Cerebellum (tissue), 4 donors: ENCODE measurements at places on chromosomes 1 and 21. TPM values are rescaled to one million over a fixed set of nuclear protein-coding genes. Genes with fewer than 3 reads are reported as not detected.

DNA sequence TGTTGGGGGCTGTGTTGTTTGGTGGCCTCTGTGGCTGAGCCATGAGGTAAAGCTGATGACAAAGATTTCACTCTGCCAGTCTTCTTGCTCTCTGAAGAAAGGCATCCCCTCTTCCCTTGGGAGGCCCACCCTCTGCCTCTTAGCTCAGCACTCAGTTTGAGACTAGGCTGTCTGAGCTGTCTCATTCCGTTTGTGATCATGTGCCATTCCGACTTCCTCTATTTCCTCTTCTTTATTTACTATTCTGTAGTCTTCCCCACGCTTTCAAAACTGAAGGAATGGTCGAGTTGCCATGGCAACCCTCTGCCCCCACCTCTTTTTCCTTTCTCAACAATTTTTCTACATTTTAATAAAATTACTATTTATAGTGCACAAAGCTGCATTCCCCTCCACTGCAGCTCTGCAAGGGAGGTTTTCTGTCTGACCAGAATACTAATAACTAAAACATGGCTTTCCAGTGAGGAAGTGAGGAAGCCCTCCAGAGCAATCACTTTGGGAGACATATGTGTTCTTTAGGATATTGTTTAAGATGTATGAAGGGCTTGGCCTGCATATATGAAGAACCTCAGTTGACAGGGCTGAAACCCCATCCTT, 30.8 kb downstream of the KCNA3 start:
- DNase-seq: no peak

DNA sequence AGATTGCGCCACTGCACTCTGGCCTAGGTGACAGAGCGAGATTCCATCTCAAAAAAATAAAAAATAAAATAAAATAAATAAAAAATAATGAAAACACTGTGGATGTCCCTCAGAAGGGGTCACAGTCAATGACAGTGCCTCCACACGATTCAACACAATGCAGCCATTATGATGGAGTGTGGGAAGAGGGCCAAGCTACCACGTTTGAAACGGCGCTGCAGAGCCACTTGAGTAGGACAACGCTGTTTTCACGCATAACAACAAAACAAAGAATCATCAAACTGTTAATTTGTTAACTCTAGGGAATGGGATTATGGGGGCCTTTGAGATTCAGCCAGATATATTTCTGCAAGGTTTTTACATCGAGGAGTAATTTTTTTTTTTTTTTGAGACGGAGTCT, 36.5 kb downstream of the NKAIN1 start:
- no peak for DNase-seq

- DNase-seq: no peak
These were observed 1812.2 kb downstream of the BRINP3 start for GRCh38 chr1:188665477-188665876.

GRCh38 chr1:63691701-63692425, 82.0 kb upstream of the ROR1 start:
- DNase-seq: peak; percentile 68

- DNase-seq: no peak
These were observed 65.0 kb downstream of the ABL2 start for GRCh38 chr1:179164494-179164893.

DNA sequence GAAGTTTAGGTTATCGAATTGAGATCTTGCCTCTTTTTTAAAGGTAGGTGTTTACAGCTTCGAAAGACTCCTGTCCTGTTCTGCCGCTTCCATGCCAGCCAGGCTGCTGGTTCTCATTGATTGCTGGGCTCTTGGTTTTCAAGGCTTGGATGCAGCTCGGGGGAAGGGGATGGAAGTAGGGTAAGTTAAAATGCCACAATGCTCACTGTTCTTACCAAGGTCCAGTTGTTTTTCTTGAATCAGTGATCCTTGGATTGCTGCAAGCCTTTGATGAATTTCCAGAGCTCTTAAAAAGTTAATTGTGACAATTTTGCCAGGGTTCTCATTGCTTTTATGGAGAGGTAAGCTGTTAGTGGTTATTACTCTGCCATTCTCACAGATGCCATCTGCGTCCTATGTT, 74.9 kb downstream of the PCBP3 start:
- DNase-seq: no peak

Gene PCP4L1
- total RNA-seq: 13.0 TPM

Gene ADARB1
- total RNA-seq: 42.6 TPM

Gene PCBP3
- total RNA-seq: 27.7 TPM

Gene GOLT1A
- 0.54 TPM for total RNA-seq
